Aorta (tissue), 5 donors: ENCODE measurements at places on chromosomes 1 and 21. TPM values are rescaled to one million over a fixed set of nuclear protein-coding genes. Genes with fewer than 3 reads are reported as not detected.

GRCh38 chr1:64590316-64590715 is 120.4 kb downstream of the CACHD1 start:
- no peak for DNase-seq

Gene MARK1
- 15.7 TPM for total RNA-seq

GRCh38 chr1:218397752-218398339 is 52.7 kb downstream of the TGFB2 start:
- no peak for DNase-seq

- no peak for DNase-seq
Measured at GRCh38 chr1:240405751-240406150, 206.2 kb downstream of the GREM2 start.

- no peak for DNase-seq
Measured at GRCh38 chr1:92987462-92987861, 26.2 kb upstream of the DIPK1A start.

GRCh38 chr1:25772692-25773245 is 27.2 kb upstream of the SELENON start:
- no peak for DNase-seq
